ENCODE measurements at places on chromosomes 16 and 17.

DNA sequence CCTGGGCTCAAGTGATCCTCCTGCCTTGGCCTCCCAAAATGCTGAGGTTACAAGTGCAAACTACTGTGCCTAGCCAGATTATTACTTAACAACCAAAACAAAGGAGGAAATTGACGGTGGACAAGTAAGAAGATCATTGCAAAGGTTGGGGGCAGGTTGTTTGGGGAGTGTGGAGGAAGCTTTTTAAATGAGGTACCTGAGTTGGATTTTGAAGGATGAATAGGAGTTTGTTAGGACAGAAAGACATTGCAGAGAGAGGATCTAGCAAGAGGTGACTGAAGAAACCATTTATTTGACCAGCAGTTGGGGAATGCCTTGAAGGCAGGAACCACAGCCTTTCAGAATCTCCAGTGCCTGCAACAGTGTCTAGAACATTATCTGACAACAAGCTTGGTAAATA lies 51.3 kb downstream of the ABCC1 start:
- no peak for DNase-seq

- DNase-seq, result no peak
These were observed 215.3 kb upstream of the SOX9 start for GRCh38 chr17:71905376-71906031.

GRCh38 chr17:64024781-64025731 lies 4.6 kb upstream of the ICAM2 start:
- no peak for DNase-seq

DNA sequence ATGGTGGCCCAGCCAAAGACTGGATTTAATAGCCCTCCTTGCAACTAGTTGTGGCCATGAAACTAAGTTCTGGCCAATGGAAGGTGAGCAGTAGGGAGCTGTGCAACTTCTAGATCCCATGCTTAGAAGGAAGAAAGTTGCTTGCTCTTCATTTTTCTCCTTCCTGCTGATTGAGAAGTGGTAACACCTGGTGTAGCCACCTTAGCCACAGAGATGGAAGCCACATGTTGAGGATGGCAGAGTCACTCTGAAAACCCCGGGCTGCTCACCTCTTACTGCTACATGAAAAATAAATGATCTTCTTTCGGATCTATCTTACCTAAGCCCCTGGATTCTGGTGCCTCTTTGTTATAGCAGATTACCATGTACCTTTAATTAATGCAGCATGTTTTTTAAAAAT lies 10.3 kb upstream of the ATP5MC1 start:
- no peak for DNase-seq

GRCh38 chr16:24537474-24538337 lies 1.7 kb upstream of the RBBP6 start:
- no peak for DNase-seq

GRCh38 chr16:85458968-85459367 lies 154.2 kb upstream of the GSE1 start:
- DNase-seq, result no peak

DNA sequence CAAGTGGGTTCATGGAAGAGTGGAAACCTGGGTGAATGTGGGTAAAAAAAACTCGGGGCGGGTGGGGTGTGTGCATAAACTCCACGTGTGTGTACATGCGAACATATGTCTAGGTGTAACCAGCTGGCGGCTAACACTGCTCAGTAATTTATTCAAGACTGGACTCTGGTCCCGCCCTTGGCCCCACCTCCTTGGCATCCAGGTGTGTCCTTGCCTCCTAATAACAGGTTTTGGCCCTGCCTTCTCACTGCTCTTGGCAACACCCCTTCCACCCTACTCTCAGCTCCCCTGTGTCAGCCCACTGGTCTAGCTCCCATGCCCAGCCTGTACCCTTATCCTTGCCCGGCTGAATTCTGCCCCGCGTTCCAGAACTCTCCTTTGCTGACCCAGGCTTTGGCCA lies 8.3 kb downstream of the FLII start:
- DNase-seq, result no peak

DNA sequence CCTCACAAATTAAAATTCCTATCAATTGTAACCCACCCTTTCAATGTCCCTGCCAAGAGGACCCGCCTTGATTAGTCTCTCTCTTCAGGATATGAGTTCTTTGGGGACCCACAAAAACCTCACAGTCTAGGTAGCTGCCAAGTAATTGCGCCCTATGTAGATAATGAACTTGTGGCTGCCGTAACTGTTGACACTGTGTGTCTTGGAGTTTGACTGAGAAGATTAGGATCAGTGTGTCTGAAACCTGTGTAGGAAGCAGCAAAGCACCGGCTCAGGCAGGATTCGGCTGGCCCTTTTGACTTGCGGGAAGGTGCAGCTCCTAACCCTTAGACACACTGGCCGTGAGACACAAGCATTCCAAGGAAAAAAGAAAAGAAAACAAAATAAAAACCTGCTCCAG lies 17.8 kb upstream of the SLC6A4 start:
- DNase-seq, result no peak

GRCh38 chr16:88855176-88855575 lies 1.6 kb downstream of the GALNS start:
- no peak for DNase-seq

GRCh38 chr17:7459961-7460545 lies 15.2 kb downstream of the CHRNB1 start:
- no peak for DNase-seq

DNA sequence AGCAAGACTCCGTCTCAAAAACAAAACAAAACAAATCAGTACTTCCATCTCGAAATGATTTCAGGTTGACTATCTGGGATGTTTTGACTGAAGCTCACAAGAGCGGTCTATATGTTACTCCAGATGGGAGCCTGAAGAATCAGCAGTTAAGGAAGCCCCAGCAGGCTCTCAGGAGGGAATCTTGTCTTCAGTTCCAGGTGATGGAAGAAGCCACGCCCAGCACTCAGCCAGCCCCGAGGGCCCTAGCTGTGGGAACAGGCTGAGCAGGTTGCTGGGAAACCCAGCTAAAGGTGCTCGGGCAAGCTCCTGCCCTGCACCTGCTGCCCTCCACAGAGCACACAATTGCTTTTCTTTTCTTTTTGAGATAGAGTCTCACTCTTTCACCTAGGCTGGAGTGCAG lies 32.4 kb downstream of the WIPI1 start:
- DNase-seq, result no peak

- no peak for DNase-seq
These were observed 256.1 kb downstream of the IRX3 start for GRCh38 chr16:54030451-54030850.

GRCh38 chr16:2152695-2153506 lies 2.7 kb upstream of the TRAF7 start:
- no peak for DNase-seq

- DNase-seq, result no peak
These were observed 139.6 kb downstream of the HAPSTR1 start for GRCh38 chr16:9231039-9231438.

DNA sequence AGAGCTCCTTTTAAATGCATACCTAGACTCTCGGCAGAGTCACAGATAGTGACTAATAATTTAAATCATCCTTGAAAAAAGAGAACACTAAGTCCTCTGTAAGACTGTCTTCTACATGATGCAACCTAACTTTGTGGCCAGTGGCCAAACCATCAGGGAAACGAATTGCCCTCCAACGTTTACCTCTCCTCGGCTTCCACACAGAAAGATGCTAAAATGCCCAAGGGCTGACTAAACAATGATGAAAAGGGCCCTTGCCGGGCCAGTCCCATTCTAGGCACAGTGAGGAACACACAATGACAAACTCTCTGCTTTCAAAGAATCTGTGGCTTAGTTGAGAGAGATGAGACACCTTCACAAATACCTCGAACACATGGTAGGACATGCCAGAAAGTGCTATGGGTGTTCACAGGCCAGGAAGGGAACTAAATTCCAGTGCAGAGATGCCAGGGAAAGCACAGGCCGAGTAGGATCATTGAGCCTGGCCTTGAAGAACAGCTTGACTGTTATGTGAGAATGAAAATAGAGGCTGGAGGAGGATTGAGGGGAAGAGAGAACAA lies 35.3 kb upstream of the PITPNM3 start:
- DNase-seq, result no peak

DNA sequence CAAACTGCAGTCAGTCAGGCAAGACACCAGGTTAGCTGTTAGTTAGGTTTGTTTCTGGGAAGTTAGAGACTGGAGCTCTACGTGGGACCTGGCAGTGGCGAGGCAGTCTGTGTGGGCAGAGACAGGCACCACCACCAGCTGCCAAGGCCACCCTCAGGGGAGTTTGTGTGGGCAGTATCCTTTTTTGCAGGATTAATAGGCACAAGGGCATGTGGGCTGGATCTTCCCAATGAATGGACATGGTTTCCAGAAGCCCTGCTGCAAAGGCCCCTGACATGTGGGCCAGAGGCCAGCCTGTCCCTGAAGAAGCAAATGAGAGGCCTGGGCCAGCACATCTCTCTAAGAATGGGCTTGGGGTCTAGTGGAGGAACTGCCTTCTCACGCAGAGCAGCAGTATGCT lies 19.2 kb upstream of the SREBF1 start:
- DNase-seq, result no peak

- DNase-seq, result no peak
These were observed 717 bp downstream of the CYBA start for GRCh38 chr16:88649924-88650748.

DNA sequence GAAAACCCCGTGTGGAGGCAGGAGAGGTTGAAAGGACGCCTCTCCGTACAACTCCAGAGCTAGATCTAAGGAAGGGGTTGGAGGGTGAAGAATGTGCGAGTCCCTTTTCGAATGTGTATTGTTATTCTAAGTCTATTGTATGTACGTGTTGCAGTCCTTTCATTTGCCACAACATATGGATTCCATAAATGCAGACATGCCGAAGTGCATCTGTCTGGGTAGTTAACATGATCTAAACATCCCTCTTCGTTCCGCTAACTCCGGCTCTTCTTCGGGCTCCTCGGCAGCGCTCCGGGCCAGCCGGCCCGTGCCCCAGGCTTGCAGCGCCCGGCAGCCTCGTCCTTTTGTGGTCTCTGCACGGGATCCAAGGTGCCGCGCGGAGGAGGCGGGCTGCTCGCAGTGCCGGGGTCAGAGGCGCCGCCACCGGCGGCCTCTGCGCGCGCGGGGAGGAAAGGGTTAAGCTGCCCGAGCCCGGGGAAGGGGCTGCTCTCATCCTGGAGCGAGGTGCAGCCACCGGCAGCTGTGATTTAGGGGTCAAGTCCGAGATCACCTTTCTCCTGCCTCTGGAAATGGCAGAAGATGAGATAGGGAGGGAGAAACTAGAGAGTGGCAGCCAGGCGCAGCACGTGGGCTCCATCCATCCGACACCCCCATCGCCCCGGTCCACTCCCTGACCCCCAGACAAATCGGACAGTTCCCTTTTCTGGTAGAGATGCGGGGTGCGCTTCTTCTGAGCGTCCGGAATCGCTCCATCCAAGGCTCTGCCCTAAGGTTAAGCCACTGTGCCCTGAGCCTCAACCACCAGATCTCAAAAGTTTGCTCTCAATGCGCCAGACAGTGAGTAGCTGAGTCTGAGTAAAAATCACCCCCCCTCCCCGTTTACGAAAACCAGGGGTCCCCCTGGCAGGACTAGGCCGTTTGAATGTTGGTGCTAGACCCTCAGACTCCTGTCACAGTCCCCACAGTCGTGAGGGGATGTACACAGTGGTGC lies 15.1 kb upstream of the ZFHX3 start:
- no peak for DNase-seq

DNA sequence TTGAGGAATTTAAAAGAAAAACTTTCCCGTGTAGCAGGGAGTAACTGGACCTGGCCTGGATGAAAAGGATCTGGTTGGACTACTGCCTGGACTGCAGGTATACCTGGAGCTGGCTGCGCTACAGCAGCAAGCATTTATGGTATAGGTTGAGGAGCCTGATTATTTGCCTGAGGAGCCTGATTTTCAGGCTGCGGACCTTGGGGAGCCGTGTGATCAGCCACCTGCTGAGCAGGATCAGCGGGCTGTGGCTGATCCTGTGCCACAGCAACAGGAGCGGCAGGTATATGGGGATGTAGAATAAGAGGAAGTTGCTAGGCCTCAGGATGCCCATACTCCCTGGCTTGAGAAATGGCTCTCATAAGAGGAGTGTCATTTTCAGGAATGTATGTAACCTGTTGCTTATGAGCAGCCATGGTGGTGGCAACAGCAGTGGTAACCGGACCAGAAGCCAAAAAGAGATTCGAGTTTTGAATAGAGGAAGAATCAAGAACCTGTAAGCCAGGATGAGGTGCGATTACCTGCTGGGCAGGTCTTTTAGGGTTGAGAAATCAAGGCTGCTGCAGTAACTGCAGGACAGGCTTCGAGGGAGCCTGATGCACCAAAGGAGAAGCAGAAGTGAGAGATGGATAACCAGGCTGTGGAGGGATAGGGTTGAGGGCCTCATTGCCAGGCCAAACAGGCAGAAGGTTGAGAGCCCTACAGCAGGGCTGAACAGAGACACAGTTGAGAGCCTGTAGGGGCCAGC lies 60.9 kb upstream of the ARL4D start:
- no peak for DNase-seq

DNA sequence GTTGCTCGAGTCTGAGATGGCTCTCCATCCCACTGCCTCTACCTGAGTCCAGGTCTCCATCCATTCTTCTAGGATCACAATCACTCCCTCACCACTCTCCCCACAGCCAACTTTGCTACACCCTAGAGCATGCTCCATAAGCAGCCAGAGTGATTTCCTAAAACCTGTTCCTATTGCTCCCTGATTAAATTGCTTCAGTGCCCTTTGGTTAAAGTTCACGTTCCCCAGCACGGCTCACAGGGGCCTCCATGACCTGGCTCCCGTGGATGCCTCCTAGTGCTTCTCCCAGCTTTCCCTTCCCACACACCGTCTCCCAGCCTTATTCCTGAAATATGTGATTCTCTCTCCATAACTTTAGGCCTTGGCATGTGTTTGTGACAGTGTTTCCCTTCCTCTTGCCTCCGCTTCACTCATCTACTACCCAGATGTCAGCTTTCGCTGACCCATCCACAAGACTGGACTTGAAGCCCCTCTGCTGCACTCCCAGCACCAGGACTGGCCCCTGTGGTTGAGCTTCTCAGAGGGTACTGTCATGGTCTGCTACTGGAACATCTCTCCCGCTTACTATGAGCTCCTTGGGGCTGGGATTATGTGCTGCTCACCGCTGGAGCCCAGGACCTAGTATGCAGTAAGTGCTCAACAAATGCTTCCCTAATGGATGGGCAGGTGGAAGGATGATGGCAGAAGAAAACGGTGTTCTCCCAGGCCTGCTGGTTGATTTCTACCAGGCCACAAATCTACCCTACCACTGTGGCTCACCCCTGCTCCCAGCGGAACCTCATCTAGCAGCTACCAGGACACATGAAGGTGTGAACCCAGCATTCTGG lies 17.9 kb downstream of the MYO18A start:
- no peak for DNase-seq

DNA sequence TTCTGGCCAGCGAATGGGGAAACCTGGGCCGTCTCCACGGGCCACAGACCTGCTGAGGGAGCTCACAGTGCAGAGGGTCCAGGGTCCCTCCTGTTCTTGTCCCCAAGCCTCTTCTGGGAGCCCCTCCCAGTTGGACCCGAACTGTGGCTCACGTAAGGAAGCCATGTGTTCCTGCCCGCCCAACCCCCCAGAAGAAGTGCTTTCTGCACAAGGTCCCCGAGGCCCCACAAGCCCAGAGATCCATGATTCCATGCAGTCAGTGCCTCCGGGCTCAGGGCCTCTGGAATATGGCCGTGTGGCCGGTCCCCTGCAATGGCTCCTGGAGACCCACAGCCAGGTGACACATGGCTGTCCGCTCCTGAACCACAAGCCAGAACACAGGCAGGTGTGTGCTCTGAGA lies 272.4 kb downstream of the C16orf95 start:
- DNase-seq, result no peak

All from cortex of kidney (tissue), 1 donor.